Pons (tissue), 1 donor: ENCODE measurements at places on chromosomes 11 and 22.

- DNase-seq, result peak; percentile 30
Observed at GRCh38 chr22:35839841-35840301, 122.2 kb downstream of the APOL5 start.

DNA sequence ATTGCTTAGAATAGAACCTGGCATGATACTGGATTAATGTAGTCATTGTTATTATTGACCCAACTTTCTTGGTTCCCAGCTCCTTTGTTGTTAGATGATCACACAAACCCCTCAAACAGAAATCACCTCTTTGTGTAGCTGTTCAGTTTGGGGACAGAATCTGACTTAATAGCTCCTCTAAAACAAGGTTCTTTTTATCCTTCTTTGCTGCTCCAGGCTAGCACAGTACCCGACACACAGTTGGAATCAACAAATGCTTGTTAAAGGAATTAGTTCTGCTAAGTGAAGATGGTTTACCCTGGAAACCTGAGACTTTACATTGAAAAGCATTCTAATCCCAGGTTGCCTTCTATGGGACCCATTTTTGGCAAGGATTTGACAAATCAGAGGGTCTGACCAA, 43.9 kb downstream of the GAB2 start:
- DNase-seq, result peak; percentile 83

DNA sequence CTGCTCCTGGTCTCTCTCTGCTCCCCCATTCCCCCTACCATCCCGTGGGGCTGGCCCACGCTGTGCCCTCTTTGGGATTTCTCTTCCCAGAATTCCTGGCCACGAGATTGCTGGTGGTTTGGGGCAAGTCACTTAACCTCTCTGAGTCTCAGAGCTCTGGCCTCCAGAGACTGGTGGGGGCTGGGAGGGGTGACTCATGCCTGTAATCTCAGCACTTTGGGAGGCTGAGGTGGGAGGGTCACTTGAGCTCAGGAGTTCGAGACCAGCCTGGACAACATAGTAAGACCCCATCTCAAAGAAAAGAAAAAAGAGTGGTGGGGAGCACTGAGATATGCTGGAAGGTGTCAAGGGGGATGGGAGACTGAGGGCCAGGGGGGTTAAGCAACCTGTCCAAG, 18.3 kb downstream of the OTUB1 start:
- no peak for DNase-seq

GRCh38 chr11:76282172-76282571, 75.9 kb upstream of the WNT11 start:
- no peak for DNase-seq

DNA sequence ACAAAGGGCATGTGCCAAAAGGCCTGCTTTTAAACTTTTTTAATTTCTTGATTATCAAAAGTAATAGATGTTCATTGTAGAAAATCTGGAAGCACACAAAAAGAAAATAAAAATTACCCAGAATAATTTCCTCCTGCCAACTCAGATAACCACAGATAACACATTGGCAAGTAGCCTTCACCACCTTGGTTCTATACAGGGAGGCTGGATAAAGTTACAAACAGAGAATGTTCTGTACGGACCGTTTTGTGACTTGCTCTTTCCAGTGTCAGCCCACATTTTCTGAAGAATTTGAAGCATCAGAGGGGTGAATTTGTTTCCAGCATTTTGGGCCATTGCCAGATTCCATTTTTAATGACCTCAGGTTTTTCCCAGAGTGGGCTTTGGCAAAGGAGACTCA, 23.5 kb downstream of the TUG1 start:
- no peak for DNase-seq
